ENCODE measurements at places on chromosomes 13 and 19.

DNA sequence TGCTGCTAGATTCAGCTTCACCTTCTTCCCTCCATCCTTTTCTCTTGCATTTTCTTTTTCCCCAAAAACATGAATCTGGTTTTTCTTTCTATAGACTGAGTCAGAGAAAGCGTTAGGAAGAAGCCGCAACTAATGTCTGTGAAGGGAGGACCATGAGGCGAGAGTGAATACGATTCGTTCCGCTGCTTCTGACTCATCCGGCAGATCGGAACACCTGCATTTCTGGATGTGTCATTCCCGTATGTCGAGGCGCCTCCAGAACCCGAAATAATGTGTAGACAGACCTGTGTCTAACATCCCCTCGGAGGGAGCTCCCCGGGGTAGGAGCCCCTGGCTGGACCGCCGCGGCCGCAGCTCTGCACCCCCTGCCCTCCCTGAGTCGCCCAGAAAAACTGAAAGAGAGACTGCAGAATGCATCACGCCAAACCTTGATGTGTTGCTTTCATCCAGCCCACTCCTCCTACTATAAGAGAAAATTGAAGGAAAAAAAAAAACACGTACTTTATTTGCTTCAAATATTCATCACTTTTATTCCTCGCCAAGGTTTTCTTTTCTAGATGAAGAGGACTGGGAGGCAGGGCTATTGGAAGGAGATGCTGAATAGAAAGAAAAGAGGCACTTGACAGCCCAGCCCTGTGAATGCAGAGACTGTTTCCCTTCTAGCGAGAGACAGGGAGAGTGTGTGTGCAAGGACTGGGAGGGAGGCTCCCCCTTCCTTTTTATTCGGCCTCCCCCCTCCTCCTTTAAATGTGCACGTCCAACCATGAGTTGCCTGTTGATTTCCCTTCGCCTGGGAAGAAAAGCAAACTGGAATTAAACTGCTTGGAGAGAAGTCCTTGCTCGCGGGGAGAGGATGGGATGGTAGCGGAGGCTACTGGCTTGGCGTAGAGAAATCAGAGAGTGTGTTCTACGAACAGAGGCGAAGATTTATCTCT, 616 bp upstream of the PCDH17 start:
- no peak for DNase-seq

DNA sequence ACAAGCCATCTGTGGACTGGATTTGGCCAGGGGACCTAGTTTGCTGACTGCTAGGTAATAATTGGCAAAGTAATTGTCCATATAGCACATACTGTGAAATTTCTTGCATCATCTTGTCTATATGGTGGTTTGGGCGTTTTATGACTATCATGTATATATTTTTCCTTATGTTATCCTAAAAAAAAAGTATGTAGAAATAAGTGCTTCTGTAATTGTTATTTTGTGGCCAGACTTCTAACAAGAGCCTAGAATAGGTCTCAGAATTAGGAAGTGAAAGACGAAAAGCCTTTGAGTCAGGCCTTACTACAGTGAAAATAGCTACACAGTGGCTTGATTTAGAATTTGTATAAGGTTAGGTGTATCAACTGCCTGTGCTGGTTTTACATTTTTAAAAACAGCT, 4.2 kb downstream of the FNDC3A start:
- no peak for DNase-seq

GRCh38 chr19:40831502-40832430, 18.5 kb downstream of the CYP2A6 start:
- DNase-seq: no peak

DNA sequence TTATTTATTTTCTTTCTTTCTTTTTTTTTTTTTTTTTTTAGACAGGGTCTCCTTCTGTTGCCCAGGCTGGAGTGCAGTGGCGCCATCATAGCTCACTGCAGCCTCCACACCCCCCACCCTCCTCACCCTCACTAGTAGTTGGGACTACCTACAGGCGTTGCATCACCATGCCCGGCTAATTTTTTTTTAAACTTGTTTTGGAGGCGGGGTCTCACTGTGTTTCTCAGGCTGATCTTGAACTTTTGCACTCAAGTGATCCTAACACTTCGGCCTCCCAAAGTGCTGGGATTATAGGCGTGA, 33.6 kb downstream of the GJA3 start:
- DNase-seq: no peak

DNA sequence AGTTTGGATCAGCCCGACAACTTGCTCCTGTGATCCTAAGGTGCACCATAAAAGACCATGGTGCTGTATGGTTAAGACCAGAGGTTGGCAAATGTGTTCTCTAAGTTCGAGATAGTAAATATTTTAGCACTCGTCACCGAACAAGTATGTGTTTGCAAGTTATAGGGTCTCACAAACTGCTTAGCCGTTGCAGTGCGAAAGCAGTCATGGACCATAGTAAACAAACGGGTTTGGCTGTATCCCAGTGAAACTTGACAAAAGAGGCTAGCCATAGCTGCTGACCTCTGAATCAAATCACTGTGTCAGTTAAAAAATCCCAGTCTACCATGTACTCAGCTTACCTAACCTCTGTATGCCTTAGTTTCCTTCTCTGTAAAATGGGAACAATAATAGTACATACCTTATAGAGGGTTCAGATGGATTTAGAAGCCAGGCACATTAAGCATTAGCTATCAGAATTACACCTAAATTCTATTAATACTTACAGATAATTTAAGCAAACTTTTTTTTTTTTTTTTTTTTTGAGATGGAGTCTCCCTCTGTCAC, 72.1 kb downstream of the IPO5 start:
- no peak for DNase-seq

DNA sequence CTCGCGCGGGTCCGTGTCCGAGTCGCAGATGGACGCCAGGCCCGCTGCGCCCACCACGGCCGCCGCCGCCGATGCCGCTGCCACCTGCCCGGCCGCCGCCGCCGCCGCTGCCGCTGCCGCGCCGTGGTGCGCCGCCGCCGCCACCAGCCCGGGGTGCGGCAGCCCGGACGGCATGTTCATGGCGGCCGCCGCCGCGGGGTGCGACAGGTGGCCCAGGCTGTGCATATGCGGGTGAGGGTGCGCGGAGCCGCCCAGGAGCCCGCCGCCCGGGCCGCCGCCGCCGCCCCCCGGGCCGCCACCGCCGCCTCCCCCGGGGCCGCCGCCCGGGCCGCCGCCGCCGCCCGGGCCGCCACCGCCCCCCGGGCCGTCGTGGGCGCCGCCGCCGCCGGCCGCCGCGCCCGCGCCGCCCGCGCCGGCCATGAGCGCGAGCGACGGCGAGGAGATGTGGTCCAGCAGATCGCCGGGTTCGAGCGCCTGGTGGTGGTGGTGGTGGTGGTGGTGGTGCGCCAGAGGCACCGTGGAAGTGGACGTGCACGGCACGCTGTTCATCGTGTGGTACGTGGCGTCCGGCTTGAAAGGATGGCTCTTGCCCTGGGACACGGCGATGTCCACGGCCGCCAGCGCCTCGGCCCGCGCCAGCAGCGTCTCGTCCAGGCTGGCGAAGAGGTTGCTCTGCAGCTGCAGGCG, 1.3 kb downstream of the POU4F1 start:
- DNase-seq: no peak

DNA sequence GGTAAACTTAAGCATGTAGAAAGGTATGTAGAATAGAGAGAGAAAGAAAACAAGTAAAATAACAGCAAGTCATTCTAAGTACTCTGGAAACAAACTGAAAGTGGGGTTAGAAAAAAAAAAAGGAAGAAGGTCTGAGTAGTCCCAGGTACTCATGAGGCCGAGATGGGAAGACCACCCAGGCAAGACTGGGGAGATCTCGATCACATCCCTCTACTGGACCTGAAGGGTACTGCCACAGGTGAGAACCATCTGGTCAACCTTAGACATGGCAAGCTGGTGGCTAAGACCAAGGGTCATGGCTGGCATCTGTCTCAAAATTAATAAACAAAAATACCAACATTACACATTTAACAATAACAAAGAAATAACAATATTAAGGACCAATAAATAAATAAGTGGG, 36.3 kb upstream of the ZNF724 start:
- no peak for DNase-seq

DNA sequence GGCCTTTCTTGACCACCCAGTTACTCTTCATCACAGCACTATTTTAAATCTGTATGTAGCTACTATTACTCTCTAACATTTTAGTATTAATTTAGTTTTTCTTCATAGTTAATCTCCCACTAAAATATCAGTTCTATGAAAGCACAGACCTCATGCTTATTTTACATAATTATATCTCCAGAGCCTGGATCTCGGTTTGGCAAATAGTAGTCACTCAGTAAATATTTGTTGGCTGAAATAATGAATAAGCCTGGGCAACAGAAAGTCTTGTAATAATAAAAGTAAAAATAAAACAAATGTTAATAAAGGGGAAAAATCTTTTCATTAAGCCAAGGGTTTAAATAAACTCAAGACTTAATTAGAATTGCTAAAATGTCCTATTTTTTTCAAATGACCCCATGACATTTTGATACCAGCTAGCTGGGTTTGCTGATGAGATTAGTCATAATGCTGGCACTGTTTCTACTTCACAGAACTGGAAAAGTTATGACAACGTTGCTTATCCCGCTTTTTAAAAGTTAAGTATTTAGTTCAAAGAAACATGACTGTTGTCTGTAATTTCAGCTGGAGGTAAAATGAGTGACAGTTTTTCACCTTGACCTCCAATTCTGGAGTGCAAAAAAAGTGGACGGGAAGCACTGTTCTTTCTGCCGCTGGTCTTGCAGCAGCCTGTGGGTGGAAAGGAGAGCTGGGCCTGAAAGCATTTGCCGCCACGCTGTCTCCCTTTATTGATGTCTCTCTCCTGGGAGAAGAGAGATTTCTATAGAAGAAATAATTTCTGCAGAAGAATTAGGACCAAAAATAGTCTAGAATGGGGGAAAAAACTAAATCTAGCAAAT, 85.2 kb upstream of the SPATA13 start:
- DNase-seq: no peak

- no peak for DNase-seq
These were observed 29.1 kb upstream of the NCCRP1 start for GRCh38 chr19:39167461-39168257.

GRCh38 chr13:29571876-29572570, 23.5 kb downstream of the SLC7A1 start:
- DNase-seq: no peak

DNA sequence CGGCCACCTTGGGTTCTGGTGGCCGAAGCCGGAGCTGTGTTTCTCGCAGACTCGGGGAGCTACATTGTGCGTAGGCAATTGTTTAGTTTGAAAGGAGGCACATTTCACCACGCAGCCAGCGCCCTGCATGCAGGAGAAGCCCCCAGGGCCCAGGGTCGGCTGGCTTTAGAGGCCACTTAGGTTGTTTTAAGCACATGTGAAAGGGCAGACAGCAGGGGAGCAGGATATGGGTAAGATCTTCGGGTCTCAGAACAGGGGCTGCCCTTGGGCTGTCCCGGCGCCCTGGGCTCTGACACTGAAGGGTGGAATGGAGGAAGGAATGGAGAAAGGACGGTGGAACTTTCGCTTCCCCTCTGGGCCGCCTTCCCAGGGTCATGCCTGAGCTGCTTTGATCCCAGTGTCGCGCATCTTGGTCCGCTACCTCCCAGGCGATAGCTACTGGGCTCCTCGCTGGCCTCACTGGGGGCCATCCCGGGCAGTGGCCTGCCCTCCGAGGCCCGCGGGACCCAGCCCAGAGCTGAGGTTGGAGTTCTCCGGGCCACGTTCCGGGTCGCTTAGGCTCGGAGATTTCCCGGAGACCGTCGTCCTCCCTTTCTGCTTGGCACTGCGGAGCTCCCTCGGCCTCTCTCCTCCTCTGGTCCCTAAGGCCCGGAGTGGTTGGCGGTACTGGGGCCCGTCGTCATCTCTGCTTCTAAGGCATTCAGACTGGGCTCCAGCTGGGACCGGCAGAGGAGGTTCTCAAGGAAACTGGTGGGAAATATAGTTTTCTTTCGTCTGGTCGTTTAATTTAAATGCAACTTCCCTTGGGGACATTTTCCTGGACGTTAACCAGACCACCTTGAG, 4.3 kb upstream of the POU4F1 start:
- no peak for DNase-seq

GRCh38 chr13:81480634-81481033, 1139.7 kb upstream of the SPRY2 start:
- no peak for DNase-seq

- DNase-seq: no peak
These were observed 2.4 kb downstream of the HSPH1 start for GRCh38 chr13:31159306-31159705.

GRCh38 chr13:96783511-96783910, 210.8 kb downstream of the OXGR1 start:
- no peak for DNase-seq

- DNase-seq: peak; percentile 99
These were observed 9.2 kb downstream of the MKNK2 start for GRCh38 chr19:2041683-2042484.

- DNase-seq: no peak
These were observed 14.0 kb upstream of the GJA3 start for GRCh38 chr13:20174656-20175405.

GRCh38 chr13:49395451-49395865, 48.4 kb downstream of the CAB39L start:
- no peak for DNase-seq

DNA sequence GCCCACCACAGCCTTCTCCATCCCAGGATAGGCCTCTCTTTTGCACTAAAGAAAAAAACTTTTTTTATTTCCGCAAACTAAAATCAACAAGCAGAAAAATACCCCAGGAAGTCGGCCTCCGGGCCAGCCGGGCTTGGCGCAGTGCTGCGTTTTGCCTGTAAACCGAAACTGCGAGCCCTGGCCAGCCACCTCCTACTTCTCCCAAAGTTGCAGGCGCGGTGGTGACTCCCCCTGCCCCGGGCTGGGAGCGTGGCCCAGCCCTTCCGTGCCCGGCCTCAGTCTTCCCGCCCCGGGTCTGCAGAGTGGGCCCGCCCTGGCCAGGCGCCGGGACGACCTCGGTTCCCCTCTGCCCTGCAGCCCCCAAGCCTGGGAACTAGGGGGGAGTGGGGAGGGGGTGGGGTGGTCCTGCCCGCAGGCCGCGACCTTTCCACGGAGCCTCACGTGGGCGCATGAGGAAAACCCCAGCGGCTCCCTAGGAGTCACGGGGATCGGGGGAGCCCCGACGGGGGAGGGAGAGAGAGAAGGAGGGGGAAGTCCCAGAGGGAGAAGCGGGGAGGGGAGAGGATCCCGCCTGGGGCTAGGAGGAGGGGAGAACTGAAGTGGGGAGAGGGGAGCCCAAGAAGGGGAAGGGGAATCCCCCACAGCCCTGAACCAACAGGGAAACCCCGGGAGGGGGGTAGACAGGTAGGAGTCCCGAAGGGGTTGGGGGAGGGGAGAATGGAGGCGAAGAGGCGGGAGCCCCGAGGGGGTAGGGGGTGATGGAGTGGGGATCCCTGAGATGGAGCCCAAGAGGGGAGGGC, 3.0 kb downstream of the GADD45B start:
- peak; percentile 61 for DNase-seq

- DNase-seq: no peak
These were observed 26.9 kb upstream of the RNF17 start for GRCh38 chr13:24737042-24737441.
